ENCODE measurements at places on chromosomes 11 and 22. TPM values are rescaled to one million over a fixed set of nuclear protein-coding genes. Genes with fewer than 3 reads are reported as not detected.

The FAM180B gene
- not detected for total RNA-seq

The SAA4 gene
- not detected for total RNA-seq

The TMEM121B gene
- total RNA-seq: 0.37 TPM

The FXYD2 gene
- 1.8 TPM for total RNA-seq

The UPB1 gene
- 0.30 TPM for total RNA-seq

The CBX6 gene
- 60.9 TPM for total RNA-seq

The KCNJ5 gene
- 0.14 TPM for total RNA-seq

The ANO3 gene
- not detected for total RNA-seq

The SUSD2 gene
- 0.27 TPM for total RNA-seq

The SSH3 gene
- 22.5 TPM for total RNA-seq

The SULT4A1 gene
- not detected for total RNA-seq

The POU2AF1 gene
- total RNA-seq: not detected

The CDC45 gene
- 44.7 TPM for total RNA-seq

The CEND1 gene
- total RNA-seq: 0.40 TPM

The CDC42EP1 gene
- total RNA-seq: 146 TPM

The RAG1 gene
- 1.2 TPM for total RNA-seq

The KRTAP5-2 gene
- total RNA-seq: not detected

The KRTAP5-7 gene
- total RNA-seq: not detected

All from endothelial cell of umbilical vein (primary cell).